ENCODE measurements at places on chromosomes 1 and 21.
A peak's percentile ranks its signal among the peaks of the same experiment; 100 is the strongest.

GRCh38 chr1:66731170-66731865 is 20.9 kb upstream of the DYNLT5 start:
- DNase-seq: no peak

DNA sequence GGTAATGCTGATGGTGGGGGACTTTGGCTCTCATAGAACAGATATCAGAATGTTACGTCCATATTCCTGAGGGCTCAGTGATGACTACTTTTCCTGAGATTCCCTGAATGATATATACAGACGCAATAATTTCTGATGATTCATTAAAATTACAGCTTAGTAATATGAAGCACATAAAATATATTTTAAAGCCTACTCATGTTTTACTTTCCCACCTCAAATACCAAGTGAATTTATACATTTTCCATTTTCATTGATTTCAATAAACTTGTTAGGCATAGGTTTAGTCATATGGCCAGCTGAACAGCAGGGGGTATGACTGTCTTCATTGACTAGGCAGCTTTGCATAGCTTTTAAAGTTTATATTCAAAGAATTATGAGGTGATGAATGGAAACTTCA is 26.2 kb upstream of the PDC start:
- DNase-seq: no peak

GRCh38 chr1:193066606-193067005 is 7.2 kb downstream of the RO60 start:
- DNase-seq: no peak

DNA sequence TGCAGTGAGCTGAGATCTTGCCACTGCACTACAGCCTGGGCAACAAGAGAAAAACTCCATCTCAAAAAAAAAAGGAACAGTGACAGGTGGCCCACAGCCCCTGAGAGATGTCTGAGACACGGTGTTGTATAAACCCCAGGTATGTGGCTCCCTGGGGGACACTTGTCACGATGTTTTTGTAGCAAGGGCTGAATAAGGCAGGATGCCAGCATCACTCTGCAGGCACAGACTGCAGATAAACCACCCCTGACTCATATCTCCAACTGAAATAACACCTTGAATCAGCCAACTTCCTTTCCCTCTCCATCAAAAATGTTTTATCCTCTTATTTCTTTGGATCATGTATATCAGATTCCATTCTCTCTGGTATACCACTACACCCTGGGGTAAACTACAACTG is 52.5 kb downstream of the NMNAT2 start:
- DNase-seq: no peak

GRCh38 chr1:229209816-229210215 is 61.1 kb upstream of the RAB4A start:
- no peak for DNase-seq

DNA sequence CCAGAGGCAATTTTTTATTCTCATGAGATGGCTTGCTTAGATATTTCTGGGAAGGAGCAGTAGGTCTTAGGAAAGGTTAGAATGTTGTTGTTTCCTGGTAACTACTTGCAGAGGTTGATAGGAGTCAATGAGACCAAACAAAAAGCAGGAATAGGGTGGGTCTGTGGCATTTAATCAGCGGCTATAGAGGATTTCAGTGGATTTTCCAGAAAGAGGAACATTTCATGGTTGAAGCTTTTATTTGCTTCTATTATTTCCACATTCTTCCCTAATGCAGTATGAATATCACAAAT is 111.3 kb upstream of the PALMD start:
- peak; percentile 67 for DNase-seq

DNA sequence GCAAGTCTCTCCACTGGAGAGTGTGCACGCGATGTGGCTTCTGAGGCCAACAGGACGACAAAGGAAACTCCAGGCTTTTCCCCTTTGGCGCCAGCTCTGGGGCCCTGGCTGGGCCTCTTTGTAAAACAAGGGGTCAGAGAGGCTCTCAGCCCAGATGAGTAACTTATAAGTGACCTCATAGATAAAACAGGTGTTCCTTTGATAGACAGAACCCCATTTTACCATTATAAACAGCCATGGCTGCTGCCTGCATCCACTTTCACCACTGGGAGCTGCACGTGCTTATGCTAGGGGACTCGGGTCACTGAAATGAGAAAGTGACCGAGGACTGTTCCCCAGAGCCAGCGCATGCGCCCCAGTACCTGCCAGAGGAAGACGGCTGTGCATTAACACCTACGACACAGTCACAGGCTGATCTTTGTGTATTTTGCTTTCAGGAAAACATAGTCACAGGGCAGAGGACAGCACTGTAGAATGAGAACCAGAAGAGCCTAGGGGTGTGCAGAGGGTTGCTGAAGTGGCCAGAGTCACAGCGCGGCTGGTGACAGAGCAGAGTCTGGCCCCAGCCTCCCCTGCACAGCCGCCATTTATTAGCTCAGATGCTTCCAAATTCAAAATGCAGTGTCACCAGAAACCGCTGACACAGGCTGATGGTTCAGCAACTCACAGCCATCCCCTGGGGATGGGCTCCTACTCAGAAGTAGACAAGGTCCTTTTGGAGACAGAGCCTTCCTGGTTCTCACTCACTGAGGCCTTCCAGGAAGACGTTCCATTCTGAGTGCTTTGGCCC is 12.7 kb downstream of the RNF207 start:
- no peak for DNase-seq

GRCh38 chr1:201515895-201516294 is 9.0 kb upstream of the CSRP1 start:
- DNase-seq: no peak

DNA sequence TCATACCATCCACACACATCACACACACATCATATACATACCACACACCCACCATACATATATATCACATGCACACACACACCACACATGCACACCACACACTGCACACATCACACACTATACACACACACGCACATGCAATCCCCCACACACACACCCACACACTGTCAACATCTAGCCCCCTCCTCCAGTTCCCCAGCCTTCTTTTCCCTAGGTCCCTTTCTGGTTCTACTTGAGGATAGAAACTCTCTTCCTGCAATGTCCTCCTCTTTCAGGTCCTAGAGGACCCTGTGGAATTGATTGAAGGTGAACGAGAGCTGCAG is 4.3 kb downstream of the CASQ1 start:
- no peak for DNase-seq

DNA sequence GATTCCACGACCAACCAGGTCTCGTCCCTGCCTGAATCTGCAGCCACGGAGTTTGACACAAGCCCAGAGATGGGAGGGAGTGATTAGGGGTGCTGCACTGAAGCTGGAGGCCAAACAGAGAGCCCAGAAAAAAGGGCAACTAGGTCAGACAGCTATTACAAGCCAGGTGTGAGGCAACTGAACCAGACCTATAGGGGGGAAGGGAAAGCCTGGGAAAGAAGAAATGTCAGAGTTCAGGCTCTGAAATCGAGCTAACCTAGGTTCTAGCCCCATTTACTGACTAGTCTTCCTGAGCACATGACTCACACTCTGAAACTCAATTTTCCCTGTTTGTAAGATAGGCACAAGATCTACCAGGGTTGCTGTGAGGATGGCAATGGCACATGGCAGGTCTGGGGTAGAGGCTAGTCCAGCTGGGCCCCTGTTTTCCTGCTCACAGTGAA is 1.7 kb downstream of the DHCR24 start:
- peak; percentile 40 for DNase-seq

GRCh38 chr21:31837618-31838390 is 35.0 kb upstream of the HUNK start:
- DNase-seq: no peak

GRCh38 chr1:12405325-12406210 is 175.7 kb downstream of the VPS13D start:
- no peak for DNase-seq

GRCh38 chr1:171501305-171502024 is 16.1 kb downstream of the PRRC2C start:
- DNase-seq: no peak

- DNase-seq: peak; percentile 78
Measured at GRCh38 chr1:27662707-27663393, 9.1 kb downstream of the IFI6 start.

Data from PC-9 (cell line).